NCI-H82 (cell line): ENCODE measurements at places on chromosomes 3 and 15.
A peak's percentile ranks its signal among the peaks of the same experiment; 100 is the strongest.

DNA sequence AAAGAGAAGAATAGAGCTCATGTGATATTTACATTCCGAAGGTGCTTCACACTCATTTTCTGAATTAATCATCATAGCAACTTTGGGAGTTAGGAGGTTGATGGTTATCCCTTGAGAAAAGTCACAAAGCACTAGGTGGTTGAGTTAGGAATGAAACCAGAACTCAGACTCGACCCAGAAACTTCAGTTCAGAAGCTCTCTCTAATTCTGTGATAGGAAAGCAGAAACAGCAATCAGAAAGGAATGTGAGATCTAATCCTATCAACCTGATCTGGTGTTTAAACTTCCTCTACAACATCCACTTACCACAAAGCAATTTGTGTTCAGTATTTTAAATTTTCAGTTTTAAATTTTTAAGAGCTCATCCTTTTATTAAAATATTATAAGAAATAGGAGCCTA is 211.2 kb downstream of the CNTN3 start:
- no peak for DNase-seq

- DNase-seq: no peak
Measured at GRCh38 chr15:89364341-89364740, 29.7 kb upstream of the POLG start.

DNA sequence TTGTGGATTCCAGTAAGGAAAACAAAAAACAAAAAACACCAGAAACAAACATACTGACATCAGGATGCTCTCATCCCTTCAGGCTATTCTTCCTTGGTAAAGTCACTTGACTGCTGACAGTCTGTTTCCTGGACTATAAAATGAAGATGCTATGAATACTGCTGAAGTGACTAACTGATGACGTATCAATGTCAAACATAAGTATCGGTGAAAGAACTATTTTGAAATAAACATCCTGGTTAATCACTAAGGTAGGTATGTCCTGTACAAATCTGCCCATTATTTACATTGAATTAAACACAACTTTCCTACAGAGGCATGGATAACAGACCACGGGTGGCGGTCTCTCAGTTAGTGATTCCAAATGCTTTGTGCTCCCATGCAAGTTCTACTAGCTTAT is 45.9 kb downstream of the CHAC1 start:
- no peak for DNase-seq

- DNase-seq: no peak
Measured at GRCh38 chr3:48548126-48548525, 8.5 kb downstream of the PFKFB4 start.

DNA sequence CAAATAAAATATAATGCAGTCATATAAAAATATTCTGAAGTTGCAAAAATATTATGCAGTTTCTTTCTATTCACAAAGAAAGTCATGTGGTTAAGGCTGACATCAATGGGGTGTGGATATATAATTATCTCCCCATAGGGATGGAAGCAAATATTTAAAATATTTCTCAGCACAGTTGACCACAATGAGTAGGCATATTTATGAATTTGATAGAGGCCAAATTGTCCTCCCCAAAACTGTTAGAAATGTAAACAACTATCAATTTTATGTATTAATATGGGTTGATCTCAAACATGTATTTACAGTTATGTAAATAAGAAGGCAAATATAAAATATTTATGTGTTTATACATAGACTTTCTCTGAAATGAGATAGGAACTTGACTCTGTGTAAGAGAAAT is 246.0 kb upstream of the CBLB start:
- no peak for DNase-seq

DNA sequence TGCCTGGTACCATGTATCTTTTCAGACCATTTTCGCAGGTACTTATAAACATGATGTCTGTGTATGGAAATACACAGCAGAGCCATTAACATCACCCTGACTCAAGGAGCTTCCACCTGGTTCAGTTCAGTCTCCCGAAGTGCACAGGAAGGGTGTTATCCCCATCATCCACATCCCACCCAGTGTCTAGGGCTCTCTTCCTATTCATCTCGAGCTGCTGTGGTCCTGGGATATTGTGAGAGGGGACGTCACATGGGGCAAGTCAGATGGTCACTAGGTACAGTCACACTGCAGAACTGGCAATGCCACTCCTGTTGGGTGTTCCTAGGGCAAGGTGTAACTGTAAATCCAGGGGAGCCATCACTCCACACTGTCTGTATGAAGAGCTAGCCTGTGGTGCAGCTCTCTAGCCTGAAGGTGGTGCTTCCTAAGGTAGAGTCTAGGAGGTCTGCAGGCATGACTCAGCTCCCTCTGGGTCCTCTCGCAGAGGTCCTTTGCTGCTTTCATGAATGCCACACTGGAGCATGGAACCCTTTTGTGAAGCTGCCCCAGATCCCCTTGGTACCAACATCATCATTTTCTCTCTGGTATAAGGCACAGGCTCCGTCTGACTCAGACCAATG is 13.9 kb downstream of the ISLR2 start:
- DNase-seq: peak; percentile 45

GRCh38 chr15:74580538-74581350 is 34.9 kb upstream of the CLK3 start:
- no peak for DNase-seq

GRCh38 chr3:53225181-53225580 is 30.6 kb downstream of the TKT start:
- no peak for DNase-seq

DNA sequence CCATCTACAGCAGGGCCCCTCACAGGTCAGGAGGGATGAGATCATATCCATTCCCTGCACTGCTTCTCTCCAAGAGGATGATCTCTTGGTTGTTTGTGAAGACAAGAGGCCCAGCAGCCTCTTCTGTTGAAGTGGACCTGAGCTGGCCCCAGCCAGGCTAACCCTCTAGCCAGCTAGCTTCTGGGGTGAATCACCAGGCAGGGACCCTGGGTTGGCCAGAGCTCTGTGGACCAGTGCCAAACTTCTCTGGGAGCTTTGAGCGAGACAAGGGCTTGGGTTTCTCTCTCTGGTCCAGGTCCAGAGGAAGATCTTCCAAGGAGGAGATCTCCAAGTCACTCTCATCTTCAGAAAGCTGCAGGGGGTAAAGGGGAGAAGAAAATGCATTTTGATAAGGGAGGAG is 52.7 kb downstream of the CLDN18 start:
- DNase-seq: no peak

DNA sequence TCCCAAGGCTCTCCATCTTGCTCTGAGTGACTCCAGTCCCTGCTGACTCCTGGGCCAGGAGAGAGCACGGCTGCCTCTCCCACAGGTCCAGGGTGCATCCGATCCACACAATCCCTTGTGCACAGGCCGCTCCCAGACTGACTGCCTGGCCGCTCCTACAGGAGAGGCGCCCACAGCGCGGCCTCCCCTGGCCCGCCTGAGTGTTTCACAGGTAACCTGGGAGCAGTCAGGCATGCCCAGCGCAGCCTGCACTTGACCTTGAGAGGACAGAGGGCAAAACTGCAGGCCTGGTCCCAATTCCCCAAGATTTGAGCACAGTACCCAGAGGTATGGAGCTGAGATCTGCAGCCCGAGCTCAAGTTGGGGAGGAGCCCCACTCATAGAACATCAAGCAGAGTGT is 490.2 kb downstream of the CNTN6 start:
- DNase-seq: no peak

DNA sequence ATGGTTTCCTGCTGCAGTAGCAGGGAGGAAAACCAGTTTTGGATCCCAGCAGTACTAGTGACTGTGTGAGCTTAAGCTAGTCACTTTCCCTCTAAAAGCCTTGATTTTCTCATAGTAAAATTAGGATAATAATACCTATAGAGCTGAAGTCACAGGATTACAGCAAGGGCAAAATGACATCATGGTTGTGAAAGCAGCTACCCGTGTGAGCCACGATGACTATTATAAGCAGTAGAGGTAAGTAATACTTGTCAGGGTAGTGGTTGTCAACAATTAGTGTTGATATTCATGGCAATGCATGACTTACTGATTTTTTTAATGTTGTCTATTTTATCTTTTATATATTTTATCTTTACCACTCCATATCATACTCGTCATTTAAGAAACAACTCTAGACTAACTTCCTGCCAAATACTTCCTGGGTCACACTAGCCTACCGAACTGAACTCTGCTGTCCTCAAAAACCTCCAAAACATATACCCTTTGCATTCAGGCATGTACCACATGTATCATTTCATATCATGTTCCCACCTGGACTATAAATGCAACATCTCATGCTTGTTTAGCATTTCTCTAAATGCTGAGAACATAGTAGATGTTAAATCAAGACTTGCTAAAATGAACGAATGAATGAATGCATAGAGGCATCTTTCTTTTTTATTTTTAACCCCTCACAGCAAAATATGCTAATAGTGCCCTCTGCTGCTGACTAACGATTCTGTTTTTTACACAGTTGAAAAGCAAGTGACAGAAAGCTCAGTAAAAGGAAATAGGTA is 172.6 kb downstream of the P3H2 start:
- DNase-seq: peak; percentile 66

GRCh38 chr15:59315914-59316451 is 56.7 kb downstream of the MYO1E start:
- no peak for DNase-seq

DNA sequence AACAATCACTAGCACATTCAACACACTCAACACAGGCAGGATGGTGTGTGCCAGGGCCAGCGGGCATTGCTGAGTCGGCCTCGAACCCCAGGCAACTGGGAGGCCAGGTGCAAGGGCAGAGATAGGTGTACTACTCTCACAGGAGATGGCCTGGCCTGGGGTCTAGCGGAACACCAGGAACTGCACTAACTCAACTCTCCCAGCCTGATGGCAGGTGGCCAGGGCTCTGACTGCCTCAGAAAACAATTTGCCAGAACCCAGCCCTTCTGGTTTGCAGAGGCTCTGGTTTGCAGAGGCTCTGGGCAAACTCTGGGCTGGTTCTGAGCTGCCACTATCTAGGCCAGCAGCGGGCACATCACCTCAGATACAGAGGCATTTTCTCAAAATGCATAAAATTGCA is 229.2 kb upstream of the CHRNA7 start:
- peak; percentile 7 for DNase-seq

- no peak for DNase-seq
Measured at GRCh38 chr3:9105421-9105820, 142.1 kb upstream of the RAD18 start.

- DNase-seq: no peak
Measured at GRCh38 chr15:48871542-48871941, 6.4 kb upstream of the EID1 start.

- DNase-seq: no peak
Measured at GRCh38 chr3:132414841-132415240, 2.5 kb upstream of the DNAJC13 start.

GRCh38 chr3:53482227-53482626 is 12.2 kb upstream of the CACNA1D start:
- DNase-seq: no peak

DNA sequence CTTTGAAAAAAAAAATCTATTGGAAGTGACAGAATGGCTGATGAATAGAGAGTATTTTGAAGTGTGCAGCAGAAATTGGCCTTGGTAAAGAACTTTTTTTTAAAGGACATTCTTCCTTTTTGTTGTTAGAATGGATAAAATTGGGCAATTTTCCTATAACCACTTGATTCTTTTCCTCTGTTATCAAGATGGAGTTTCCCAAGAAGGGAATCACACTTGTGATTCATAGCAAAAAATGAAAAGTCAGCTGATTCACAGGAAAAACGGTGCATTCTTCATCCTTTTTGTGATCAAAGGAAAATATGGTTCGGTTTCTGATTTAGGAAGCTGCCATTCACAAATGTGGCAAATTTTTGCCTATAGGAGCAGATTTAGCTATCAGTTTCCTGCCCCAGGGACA is 486.8 kb downstream of the GBE1 start:
- DNase-seq: no peak

- DNase-seq: no peak
Measured at GRCh38 chr3:30611613-30612436, 5.4 kb downstream of the TGFBR2 start.

GRCh38 chr15:101246391-101246790 is 5.5 kb downstream of the CHSY1 start:
- no peak for DNase-seq

DNA sequence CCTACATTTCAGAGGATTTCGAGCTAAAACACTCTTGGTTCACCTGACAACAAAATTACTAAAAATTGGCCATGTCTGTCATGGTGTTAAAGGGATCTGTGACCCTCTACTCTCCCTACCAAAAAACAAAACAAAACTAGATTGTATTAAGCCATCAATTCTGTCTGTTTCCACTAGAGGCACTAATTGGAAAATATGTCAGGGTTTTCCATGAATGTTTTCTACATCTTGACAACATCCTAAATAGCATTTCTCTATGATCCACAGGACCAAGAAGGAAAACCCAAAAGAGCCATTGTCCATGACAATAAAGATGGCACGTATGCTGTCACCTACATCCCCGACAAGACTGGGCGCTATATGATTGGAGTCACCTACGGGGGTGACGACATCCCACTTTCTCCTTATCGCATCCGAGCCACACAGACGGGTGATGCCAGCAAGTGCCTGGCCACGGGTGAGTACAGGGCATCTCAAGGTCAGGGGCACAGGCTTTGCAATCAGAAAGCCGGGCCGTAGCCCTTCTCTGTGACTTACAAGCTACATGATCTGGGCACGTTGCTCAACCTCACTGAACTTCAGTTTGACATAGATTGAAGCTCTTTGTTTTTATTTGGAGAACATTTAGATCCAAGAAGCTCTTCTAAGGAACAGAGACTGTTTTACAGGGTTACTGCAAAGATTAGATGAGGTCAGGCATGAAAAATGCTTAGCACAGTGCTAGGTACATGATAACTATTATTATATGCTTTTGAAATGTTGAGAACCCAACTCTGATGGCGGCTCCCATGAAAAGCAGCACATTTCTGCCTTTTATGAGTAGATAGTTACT is 74.8 kb downstream of the DNASE1L3 start:
- no peak for DNase-seq

GRCh38 chr3:82494977-82495489 is 733.6 kb upstream of the GBE1 start:
- DNase-seq: no peak

DNA sequence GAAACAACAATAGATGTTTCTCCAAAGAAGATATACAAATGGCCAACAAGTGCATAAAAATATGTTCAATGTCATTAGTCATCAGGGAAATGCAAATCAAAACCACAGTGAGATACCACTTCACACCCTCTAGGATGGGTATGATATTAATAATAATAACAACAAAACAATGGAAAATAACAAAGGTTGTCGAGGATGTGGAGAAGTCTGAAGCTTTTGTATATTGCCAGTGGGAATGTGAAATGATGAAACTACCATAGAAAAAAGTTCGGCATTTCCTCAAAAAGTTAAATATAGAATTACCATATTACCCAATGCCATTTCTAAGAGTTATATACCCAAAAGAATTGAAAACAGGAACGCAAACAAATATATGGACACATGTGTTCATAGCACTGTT is 10.8 kb downstream of the BHLHE40 start:
- DNase-seq: no peak

GRCh38 chr15:93307513-93307912 is 218.5 kb upstream of the RGMA start:
- DNase-seq: peak; percentile 67
